Pancreas (tissue), 10 donors: ENCODE measurements at places on chromosomes 4 and X. TPM values are rescaled to one million over a fixed set of nuclear protein-coding genes. Genes with fewer than 3 reads are reported as not detected.

GRCh38 chr4:123043793-123044425 is 121.5 kb upstream of the NUDT6 start:
- DNase-seq, result no peak

GRCh38 chr4:77734928-77735327 is 84.2 kb downstream of the CNOT6L start:
- no peak for DNase-seq

Gene GPR34
- 0.85 TPM for total RNA-seq

GRCh38 chrX:82589410-82589809 is 918.7 kb upstream of the POU3F4 start:
- DNase-seq, result no peak

Gene SLC6A14
- total RNA-seq, result 0.38 TPM

GRCh38 chrX:19064175-19064574 is 58.1 kb downstream of the ADGRG2 start:
- no peak for DNase-seq

- no peak for DNase-seq
Measured at GRCh38 chr4:189809241-189809735, 131.4 kb upstream of the FRG1 start.

- DNase-seq, result no peak
Measured at GRCh38 chr4:105587841-105588240, 35.4 kb downstream of the ARHGEF38 start.

Gene SPANXD
- total RNA-seq, result not detected

GRCh38 chrX:4805502-4805901 is 1092.1 kb upstream of the PRKX start:
- no peak for DNase-seq

Gene ERVMER34-1
- 0.95 TPM for total RNA-seq

Gene TLL1
- 2.6 TPM for total RNA-seq

DNA sequence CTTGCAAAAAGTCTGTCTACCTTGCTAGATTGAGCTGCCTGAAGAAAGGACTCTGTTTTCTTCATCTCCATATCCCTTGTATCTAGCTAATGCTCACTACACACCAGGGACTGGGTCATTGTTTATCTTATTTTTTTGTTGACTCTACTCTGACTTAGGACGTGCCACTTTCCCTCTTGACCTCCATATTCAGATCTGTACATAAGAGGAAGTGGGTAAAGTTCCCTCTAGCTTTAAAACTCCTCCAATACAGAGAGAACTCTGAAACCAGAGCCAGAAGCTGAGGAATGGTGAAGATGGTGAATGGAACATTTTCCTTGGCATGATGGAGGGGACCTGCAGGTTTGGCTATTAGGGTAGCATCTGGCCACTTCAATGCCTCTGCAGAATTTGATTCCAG is 2026.1 kb upstream of the TENM3 start:
- DNase-seq, result no peak
